ENCODE measurements at places on chromosomes 5 and 9.

DNA sequence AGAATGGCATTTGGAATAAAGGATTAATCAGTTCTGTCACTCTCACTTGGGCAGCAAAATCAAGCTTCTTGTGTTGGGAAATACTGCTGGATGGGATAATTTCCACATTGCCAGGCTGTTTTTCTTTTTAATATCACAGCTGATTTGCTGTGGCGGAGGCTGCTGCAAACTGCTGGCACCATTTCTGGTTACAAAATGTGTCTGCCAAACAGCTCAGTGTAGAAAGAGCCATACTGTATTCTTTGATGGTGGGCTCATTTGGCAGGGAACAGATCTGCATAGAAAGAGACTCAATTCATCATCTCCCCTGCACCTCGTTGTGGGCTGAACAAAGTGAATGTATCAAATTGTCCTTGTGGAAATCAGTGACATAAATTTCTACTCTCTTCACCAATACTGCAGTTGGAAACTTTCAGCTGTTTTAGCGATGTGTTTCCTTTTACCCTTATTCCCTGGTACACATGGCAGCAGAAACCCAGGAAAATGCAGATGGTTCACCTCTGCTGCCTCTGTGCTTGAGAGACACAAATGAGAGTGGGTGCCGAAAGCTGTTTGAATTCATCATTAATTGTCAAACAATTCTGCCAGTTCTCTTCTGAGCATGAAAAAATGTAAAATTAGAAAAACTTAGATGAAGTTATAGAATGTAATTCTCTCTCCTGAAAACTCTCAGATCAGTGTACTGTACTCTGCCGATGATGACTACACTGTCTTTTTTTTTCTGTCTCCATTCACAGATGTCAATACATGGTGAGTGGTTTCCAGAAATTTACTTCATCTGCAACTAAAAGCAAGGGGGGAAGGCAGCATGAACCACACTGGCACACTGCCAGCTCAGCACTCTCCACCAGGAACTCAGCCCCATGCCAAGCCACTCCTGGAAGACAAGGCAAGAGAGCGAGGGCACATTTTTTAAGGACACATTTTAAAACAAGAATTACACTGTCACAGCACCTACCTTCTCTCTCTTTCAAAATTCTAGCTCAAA, 75.0 kb downstream of the HMHB1 start:
- peak; percentile 14 for DNase-seq

GRCh38 chr9:94677929-94678328, 38.6 kb upstream of the FBP1 start:
- no peak for DNase-seq

DNA sequence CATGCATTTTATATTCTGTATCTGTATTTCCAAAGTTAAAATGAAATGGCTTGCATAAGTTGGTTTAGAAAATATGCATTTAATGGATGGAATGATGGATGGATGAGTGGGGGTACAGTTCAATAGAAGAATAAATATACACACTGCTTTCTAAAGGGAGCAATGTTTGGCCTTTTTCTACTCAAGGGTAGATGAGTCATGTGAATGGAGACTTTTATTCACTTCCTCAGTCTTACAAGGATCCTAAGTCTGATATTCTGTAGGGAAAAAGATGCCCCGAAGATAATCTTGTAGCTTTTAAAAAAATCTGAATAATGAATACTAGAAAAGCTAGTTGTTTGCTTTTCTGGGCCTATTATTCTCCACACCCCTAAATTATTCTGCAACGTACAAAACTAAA, 2112.1 kb downstream of the MAT2B start:
- DNase-seq = no peak

GRCh38 chr9:114140401-114140800, 14.9 kb upstream of the COL27A1 start:
- DNase-seq = no peak

DNA sequence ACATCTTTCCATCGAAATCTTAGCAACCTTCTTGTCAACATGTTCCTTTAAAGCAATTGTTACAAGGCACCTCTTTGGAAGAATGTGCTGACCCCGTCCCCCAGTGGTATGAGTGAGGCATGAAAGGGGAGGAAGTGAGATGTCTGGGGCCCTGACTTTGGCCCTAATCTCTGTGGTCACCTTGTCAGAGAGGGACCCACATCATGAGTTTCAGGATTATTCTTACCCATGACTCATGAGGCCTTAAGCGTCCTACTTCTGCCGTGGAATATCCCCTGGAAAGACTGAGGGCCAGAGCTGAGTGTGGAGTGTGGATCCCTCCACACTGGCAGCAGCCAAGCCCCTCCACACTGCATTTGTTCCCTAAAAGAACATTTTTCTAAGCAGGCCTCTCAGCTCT, 81.2 kb downstream of the FSTL4 start:
- DNase-seq = no peak

DNA sequence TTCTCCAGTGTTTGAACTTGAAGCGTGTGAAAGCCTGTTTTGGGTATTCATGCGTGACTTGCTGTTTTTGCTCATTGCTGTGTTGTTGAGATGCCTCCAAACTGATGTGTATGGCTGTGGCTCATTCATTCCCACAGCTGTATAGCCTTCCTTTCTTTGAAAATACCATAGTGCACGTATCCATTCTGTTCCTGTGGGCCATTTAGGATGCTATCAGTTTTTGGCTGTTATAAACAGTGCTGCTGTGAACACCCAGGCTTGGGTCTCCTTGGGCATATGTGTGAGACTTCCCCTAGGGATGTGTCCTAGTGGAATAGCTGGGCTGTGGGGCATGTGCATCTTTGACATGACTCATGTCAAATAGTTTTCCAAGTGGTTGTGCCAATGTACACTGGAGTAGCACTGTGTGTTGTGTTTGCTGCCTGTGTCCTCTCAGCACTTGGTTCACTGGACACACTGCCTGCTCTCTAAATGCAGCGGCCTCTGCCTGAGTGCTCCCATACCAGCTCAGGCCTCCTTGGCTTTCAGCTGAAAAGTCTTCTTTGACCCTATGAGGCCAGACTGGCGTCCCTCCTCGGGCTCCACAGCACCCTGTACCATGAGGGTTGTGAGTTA, 102.6 kb upstream of the TBC1D2 start:
- DNase-seq = no peak

GRCh38 chr9:131817627-131818026, 77.8 kb upstream of the RAPGEF1 start:
- no peak for DNase-seq

GRCh38 chr5:118698774-118699173, 289.6 kb downstream of the DTWD2 start:
- no peak for DNase-seq

DNA sequence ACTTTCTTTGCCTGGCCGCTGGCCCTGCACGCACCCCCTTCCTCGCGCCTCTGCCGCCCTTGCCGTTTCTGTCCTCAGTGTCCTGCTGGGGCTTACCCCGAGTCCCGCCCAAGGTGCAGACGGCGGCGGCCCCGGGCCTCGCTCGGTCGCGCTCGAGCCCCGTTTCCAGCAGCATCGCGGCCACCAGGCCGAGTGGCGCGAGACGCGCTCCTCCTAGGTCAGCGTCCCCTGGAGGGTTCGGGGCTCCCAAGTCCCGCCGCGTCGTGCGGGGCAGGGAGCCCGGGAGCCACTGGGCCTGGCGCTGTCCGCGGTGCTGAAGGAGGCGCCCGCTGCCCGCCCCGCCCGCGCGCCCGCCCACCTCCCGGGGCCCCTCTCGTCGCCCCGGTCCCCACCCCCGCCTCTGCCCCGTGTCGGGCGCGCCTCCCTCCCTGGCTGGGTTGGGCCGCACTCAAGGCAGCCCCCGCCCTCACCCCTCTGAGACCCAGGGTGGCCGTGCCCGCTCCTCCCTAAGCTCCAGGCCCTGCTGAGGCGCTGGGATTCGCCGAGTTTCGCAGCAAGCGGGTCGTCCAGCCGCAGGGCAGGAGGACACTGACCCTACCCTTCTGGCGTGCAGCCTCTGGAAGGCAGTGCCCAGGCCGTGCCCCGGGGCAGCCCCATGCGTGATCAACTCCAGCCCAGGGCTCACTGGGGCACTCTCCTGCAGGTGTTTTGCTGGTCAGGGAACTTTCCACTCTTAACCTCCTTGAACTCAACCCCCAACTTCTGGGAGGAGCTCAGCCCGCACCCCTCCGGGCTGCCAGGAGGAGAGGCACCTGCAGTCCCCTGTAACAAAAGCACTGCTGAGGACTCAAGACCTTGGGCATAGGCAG, at the start of gene LHX3:
Gene LHX3, minus strand, starts transcription at position 291 of the 869 bp plus-strand sequence. Its CDS starts 116 bp downstream, at position 175.
- DNase-seq = no peak

- peak; percentile 18 for DNase-seq
These were observed 11.4 kb upstream of the ENG start for GRCh38 chr9:127865645-127866464.

GRCh38 chr9:133234577-133235322, 25.7 kb upstream of the OBP2B start:
- no peak for DNase-seq

- no peak for DNase-seq
These were observed 42.1 kb downstream of the OTULIN start for GRCh38 chr5:14706615-14707021.

DNA sequence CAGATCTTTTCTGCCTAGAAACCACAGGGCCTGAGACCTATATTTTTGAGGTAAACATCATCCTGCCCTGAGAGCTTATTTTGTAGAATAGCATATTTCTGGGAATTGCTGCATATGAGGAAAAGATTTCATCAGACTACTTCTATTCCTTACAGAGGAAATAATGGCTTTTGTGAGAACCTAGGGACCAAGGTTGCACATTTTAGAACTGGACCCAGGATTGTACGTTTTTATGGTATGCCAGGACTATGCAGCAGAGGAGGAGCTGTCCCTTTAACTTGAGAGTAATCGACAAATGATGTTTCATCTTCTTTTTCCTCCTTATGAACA, 2.2 kb upstream of the ALDH1A1 start:
- DNase-seq = no peak

DNA sequence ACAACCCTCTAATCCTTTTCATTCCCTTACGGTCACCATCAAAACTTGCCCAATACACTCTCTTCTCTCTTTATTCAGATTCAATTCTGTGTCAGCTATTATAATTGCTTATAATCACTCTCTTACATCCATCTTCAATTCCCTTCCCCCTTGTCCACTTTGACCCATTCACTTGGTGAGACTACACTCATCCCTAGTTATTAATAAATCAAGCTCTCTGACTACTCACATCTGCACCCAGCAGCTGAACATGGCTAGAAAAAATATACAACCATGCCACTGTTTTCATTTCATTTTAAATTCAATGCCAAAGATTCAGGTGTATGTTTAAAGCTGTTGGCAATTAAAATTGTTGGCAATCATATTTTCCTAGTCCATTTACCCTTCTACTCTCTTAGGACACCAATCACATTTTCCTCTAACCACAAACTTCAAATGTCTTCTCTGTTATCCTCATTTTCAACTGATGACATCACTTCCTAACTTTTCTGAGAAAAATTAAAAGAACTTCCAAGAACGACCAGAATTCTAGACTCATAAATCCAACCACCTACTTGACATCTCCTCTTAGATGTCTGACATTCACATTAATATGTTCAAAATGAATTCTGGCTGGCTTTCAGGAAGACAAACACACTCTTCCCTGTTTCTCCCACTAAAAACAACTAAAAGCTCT, 5.5 kb downstream of the C5orf15 start:
- DNase-seq = no peak

GRCh38 chr9:33791117-33791516, 4.2 kb upstream of the PRSS3 start:
- DNase-seq = no peak

DNA sequence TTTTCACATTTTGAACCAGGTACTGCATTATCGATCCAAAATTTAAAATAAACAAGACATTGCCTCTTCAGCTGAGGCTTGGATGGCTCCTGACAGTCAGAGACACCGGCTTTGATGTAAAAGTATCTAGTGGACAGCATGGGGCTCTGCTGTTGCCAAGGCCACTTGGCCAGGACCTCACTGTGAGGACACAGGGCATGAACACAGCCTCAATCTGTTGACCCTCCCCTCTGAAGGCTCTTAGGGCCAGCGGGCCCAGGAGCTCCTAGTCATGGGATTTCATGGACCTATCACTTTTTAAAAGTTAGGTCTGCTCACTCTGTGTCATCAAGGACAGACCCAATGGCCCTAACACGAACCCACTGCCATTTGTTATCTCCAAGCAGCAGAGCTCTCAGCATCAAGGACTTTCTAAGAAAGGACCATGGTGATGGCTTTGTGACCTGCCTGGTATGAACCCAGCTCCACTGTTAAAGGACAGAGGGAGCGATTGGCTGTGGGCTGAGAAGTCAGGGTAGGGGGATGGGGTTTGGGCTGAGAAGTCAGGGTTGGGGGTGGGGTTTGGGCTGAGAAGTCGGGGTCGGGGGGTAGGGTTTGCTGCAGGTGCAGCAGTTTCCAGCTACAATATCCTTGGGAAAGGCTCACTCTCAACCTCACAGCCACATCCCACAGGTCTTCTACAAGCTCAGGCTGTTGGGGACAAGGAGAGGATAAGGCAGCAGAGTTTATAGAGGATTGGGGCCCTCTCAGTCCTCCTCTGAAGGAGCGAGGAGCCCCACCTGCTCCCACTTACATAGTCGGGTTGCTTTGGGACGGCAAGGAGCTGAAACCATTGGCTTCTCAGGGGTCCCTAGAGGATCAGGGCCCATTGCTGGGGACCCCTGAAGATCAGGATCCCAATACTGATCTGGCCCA, 146.8 kb downstream of the BARX1 start:
- no peak for DNase-seq

DNA sequence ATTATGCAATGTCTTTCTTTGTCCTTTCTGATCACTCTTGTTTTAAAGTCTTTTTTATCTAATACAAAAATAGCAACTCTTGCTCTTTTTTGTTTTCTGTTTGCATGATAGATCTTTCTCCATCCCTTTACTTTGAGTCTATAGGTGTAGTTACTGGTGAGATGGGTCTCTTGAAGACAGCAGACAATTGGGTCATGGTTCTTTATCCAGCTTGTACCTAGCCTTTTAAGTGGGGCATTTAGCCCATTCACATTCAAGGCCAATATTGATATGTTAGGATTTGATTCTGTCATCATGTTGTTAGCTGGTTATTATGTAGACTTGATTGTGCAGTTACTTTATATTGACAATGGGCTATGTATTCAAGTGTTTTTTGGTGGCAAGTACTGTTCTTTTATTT, 245.9 kb upstream of the TARS1 start:
- DNase-seq = no peak

DNA sequence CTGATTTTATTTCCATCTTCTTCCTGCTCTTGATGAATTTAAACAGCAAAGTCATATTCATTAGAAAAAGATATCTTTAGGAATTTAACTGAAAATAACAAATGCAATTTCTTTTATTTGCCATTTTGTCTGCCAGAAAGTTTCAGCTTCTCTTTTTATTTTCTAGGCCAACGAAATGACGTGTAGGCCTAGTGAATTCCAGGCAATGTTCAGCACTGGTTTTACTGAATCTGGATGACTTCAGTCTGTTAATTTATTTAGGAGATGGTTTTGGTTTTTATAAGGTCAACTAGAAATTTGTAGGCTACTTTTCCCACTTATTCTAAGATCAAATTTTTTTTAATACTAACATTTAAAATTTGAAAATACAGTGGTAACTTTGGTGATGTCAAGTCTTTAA, 129.1 kb upstream of the VCAN start:
- no peak for DNase-seq

DNA sequence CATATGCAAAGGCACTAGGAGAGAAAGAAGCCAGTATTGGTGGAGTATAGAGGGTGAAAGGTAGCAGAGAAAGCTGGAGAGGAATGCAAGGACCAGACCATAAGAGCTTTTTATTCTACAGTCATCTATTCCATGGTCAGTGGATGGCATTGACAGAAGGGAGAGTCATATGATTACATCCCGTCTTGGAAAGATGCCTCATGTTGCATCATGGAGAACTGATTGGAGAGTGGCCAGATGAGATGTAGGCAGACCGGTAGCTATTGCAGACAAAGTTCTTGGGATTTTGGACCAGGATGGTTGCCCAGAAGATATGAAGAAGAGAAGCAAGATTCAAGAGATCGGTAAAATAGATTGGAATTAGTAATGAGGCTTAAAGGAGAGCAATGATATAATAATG, 260.7 kb downstream of the CHSY3 start:
- no peak for DNase-seq

Data from DND-41 (cell line).